ENCODE measurements at places on chromosomes 6 and 20. TPM values are rescaled to one million over a fixed set of nuclear protein-coding genes. Genes with fewer than 3 reads are reported as not detected.

GRCh38 chr20:52279706-52280105, 88.1 kb upstream of the ZFP64 start:
- no peaks in the 10 kb centered on the region for H3K27me3 ChIP-seq
- no peaks in the 10 kb centered on the region for H3K36me3 ChIP-seq
- H3K4me3 ChIP-seq, result no peak overlapping the region
- no peaks in the 10 kb centered on the region for H3K4me1 ChIP-seq
- DNase-seq, result no peak

- no peaks in the 10 kb centered on the region for H3K27me3 ChIP-seq
- H3K4me3 ChIP-seq, result no peak overlapping the region
- no peaks in the 10 kb centered on the region for H3K4me1 ChIP-seq
- no peak overlapping the region for H3K27ac ChIP-seq
Measured at GRCh38 chr6:162621246-162621645, 106.3 kb downstream of the PRKN start.

DNA sequence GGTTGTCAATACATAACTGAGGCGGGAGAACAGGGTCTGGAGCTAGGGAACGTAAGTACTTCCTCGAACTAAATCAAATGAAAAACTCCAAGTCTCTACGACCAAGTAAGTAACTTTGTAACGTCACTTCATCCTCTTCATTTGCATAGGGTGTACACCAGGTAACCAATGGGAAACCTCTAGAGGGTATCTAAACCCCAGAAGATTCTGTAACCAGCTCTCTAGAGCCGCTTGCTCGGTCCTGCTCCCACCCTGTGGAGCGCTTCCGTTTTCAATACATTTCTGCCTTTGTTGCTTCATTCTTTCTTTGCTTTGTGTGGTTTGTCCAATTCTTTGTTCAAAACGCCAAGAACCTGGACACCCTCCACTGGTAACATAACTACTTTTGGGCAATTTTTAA, 133.5 kb upstream of the TMEM170B start:
- no peak for DNase-seq
- H3K36me3 ChIP-seq, result no peaks in the 10 kb centered on the region
- H3K4me1 ChIP-seq, result no peaks in the 10 kb centered on the region
- H3K27ac ChIP-seq, result no peak overlapping the region

DNA sequence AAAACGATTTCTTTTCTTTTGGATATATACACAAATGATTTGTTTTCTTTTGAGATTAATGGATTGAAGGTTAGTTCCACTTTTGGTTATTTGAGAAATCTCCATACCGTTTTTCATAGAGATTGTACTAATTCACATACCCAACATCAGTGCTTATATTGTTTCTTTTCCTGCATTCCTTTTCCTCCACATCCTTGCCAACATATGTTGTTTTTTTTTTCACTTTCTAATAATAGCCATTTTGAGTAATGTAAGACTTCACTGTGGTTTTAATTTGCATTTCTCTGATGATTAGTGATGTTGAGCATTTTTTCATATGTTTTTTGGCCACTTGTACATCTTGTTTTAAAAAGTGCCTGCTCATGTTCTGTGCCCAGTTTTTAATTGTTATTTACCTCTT, 846.4 kb upstream of the EYS start:
- no peak overlapping the region for H3K4me3 ChIP-seq
- no peak for DNase-seq
- H3K27me3 ChIP-seq, result no peaks in the 10 kb centered on the region
- H3K27ac ChIP-seq, result no peak overlapping the region
- no peaks in the 10 kb centered on the region for H3K36me3 ChIP-seq

GRCh38 chr6:63571361-63572043, 778 bp upstream of the LOC128125822 start:
- peak overlapping the region; percentile 92 for H3K4me3 ChIP-seq
- no peaks in the 10 kb centered on the region for H3K36me3 ChIP-seq
- H3K27ac ChIP-seq, result peak overlapping the region; percentile 100
- no peaks in the 10 kb centered on the region for H3K27me3 ChIP-seq
- peak; percentile 76 for DNase-seq

DNA sequence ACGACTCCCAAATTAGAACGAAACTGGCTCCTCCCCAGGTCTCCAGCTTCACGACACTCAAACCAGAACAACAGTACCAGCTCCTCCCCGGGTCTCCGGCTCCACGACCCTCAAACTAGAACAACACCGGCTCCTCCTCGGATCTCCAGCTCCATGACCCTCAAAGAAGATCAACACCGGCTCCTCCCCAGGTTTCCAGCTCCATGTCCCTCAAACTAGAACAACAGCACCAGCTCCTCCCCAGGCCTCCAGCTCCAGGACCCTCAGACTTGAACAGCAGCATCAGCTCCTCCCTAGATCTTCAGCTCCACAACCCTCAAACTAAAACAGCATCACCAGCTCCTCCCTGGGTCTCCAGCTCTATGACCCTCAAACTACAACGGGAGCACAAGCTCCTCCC, 13.8 kb downstream of the ULBP3 start:
- no peaks in the 10 kb centered on the region for H3K4me1 ChIP-seq
- H3K36me3 ChIP-seq, result no peaks in the 10 kb centered on the region
- peaks cover 22% of the 10 kb centered on the region for H3K27me3 ChIP-seq
- H3K4me3 ChIP-seq, result no peak overlapping the region
- DNase-seq, result no peak

DNA sequence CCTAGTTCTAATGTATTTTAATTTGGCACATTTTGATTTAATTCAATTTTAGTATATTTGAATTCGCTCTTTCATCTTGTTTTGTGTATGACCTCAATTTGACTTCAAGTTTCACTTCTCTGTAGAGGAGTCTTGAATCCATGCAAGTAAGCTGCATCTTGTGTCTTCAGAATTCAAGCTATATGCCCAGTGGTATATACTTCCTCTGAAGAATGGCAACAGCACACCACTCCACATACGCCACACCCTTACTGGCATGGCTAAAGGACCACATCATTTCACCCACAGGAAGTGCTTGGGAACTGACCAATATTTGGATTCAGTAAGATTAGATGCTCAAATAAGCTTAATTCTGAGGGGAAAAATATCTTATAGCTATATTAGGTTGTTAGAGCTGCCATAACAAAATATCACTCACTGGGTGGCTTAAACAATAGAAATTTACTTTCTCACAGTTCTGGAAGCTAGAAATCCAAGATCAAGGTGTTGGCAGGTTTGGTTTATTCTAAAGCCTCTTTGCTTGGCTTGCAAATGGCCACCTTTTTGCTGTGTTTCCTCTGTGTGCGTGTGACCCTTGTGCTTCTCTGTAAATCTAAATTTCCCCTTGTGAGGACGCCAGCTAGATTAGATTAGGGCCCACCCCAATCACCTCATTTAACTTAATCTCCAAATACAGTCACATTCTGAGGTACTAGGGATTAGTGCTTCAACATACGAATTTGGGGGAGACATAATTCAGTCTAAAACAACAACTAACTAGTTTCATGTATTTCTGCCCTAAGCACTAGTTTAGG, 2.8 kb upstream of the ASF1A start:
- H3K36me3 ChIP-seq, result no peaks in the 10 kb centered on the region
- H3K4me1 ChIP-seq, result peaks cover 16% of the 10 kb centered on the region
- no peaks in the 10 kb centered on the region for H3K27me3 ChIP-seq
- H3K27ac ChIP-seq, result peak overlapping the region; percentile 84
- no peak for DNase-seq

DNA sequence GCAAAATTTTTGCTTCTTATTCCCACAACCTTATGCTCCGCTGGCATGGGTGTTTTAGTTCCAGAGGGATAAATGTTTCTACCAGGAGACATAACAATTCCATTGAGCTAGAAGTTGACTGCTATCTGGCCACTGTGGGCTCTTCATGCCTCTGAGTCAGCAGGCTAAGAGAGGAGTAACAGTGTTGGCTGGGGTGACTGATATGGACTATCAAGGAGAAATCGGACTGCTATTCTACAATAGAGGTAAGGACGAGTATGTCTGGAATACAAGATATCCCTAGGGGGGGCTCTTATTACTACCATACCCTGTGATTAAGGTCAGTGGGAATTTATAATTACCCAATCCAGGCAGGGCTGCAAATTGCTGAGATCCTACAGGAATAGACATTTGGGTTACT, 26.9 kb downstream of the FBXO30 start:
- no peaks in the 10 kb centered on the region for H3K4me1 ChIP-seq
- H3K4me3 ChIP-seq, result no peak overlapping the region
- no peak overlapping the region for H3K27ac ChIP-seq
- no peaks in the 10 kb centered on the region for H3K27me3 ChIP-seq
- no peak for DNase-seq

DNA sequence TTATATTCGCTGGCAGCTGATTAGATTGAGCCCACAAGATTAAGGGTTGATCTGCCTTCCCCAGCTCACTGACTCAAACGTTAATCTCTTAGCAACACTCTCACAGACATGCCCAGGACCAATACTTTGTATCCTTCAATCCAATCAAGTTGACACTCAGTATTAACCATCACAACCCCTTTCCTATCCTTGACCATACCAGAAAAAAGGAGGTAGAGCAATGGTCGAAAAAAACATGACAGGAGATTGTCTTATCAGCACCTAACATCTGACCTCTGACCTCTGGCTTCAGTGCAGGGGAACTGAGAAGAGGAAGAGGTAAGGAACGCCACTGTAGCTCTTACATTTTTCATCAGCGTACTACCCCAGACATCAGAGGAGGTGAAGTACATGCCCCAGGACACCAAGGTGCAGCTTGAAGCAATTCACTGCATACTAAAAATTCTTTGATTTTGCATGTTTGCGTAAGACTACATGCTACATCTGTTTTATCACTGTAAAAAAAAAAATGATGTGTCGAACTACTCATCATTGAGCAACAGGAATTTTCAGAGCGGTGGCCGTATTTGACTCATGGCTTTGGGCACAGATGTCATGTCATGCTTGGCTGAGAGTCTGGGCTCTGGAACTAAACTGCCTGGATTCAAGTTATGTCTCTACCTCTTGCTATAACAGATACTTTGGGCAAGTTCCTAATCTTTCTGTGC, 188.0 kb upstream of the TAB2 start:
- H3K4me1 ChIP-seq, result peaks cover 10% of the 10 kb centered on the region
- H3K36me3 ChIP-seq, result no peaks in the 10 kb centered on the region
- no peak overlapping the region for H3K4me3 ChIP-seq

GRCh38 chr6:85372188-85372914, 77.5 kb upstream of the NT5E start:
- no peaks in the 10 kb centered on the region for H3K36me3 ChIP-seq
- H3K4me1 ChIP-seq, result no peaks in the 10 kb centered on the region
- no peak for DNase-seq

- no peaks in the 10 kb centered on the region for H3K4me1 ChIP-seq
- no peaks in the 10 kb centered on the region for H3K36me3 ChIP-seq
- no peak overlapping the region for H3K27ac ChIP-seq
- no peak overlapping the region for H3K4me3 ChIP-seq
- DNase-seq, result no peak
Measured at GRCh38 chr6:32794510-32794909, 22.3 kb downstream of the HLA-DOB start.

DNA sequence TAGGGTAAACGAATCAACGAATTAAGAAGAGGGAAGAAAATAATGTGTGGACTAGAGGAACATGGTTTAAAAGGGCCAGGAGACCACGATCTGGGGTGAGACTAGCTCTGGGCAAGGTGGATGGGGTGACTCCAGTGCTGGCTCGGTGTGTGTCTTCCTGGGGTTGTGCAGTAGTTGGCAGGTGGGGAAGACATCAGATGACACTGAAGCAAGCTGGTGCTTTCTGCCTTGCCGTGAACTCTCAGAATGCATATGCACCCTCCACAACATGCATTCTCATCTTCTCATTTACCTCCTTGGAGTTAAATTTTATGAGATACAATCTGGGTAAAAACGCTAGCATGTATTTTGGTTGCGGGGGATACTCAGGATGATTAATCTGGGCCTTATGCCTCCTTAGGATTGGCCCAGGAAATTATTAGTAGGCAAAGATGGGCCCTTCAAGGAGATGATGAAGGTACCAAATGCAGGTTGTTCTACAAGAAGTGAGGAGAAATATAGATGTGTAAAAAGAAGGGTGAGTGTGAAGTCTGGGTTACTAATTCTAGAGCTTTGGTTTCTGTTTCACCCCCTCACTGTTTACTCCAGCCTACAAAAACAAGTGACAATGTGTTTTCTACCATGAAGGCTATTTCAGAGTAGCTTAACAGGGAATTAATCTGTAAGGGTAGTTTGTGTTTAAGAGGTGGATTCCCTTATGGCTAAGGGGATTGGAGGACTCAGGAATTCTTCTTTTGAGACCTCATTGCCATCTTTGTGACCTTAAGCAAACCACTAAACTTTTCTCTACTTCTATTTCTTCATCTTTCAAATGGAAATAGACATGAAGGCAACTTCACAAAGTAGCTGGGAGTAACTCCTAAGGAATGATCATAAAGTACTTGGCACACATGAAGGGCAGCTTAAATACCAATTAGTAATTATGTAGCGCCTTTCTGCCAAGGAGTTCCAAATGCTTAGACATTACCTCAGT, 71.0 kb upstream of the SUPT3H start:
- peak overlapping the region; percentile 2 for H3K27ac ChIP-seq
- DNase-seq, result no peak
- no peaks in the 10 kb centered on the region for H3K27me3 ChIP-seq
- no peak overlapping the region for H3K4me3 ChIP-seq
- no peaks in the 10 kb centered on the region for H3K36me3 ChIP-seq

DNA sequence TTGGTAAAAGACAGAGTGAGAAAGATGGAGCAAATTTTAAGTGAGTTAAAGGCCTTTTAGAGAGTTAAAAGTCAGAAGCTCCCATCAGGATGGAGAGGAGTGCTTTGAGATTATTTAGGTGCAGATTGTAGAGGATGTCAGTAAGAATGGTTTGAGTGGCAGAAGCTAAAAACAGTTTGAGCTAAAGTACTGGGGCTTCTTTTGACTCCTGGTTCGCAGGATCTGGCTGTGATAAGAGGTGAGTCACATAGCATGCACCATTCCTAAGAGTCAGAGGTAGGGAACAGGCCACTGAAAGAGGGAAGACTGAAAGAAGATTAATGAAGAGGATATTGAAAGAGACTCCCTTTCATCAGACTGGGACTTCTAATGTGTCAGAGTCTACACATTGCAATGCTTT, 1047.9 kb upstream of the MAP3K7 start:
- no peaks in the 10 kb centered on the region for H3K4me1 ChIP-seq
- no peaks in the 10 kb centered on the region for H3K27me3 ChIP-seq
- H3K27ac ChIP-seq, result no peak overlapping the region
- no peaks in the 10 kb centered on the region for H3K36me3 ChIP-seq

The LCA5 gene
- total RNA-seq, result 8.0 TPM

The WFDC10B gene
- total RNA-seq, result not detected

The ZC2HC1B gene
- not detected for total RNA-seq

The MUC21 gene
- total RNA-seq, result not detected

The GMPR gene
- total RNA-seq, result 5.9 TPM

The SIRPG gene
- not detected for total RNA-seq

The LHFPL5 gene
- not detected for total RNA-seq

The PPP1R16B gene
- total RNA-seq, result 10.8 TPM
